IMR-90 (cell line): ENCODE measurements at places on chromosomes 5 and 9. TPM values are rescaled to one million over a fixed set of nuclear protein-coding genes. Genes with fewer than 3 reads are reported as not detected.

The MINAR2 gene
- not detected in 2 replicates for total RNA-seq

The GABRA1 gene
- total RNA-seq, result not detected in 2 replicates

DNA sequence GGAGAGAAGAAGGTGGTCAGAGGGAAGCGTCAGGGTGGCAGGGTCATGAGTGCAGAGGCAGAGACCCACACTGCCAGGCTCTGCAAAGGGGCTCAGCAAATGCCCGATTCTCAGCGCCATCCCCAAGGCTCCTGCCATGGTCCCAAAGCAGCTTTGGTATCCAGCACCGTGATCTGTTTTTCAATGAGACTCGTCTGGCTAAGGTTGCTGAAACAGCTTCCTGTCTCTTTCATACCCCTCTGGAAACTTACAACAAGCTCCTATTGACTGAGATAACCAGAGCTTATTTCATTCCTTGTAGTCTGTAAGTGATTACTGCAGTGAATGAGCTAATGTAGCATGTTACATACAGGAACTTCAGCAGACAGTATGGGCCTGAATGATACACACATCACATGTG, 568.6 kb upstream of the DAP start:
- no peak overlapping the region for H3K4me3 ChIP-seq
- H3K27ac ChIP-seq, result no peak overlapping the region
- no peaks in the 10 kb centered on the region for H3K27me3 ChIP-seq
- DNase-seq, result no peak

- H3K27me3 ChIP-seq, result no peaks in the 10 kb centered on the region; the same call in 1 of the 2 replicates
- H3K36me3 ChIP-seq, result no peaks in the 10 kb centered on the region
- no peak overlapping the region for H3K4me3 ChIP-seq
- no peak overlapping the region for H3K27ac ChIP-seq
- H3K4me1 ChIP-seq, result peaks cover 18% of the 10 kb centered on the region
Measured at GRCh38 chr5:38601133-38601862, 44.9 kb upstream of the LIFR start.

GRCh38 chr5:122419142-122419894, 107.3 kb downstream of the SNCAIP start:
- no peak for DNase-seq
- no peak overlapping the region for H3K27ac ChIP-seq
- H3K4me3 ChIP-seq, result no peak overlapping the region
- H3K27me3 ChIP-seq, result no peaks in the 10 kb centered on the region
- no peaks in the 10 kb centered on the region for H3K36me3 ChIP-seq
- peaks cover 9% of the 10 kb centered on the region for H3K4me1 ChIP-seq

DNA sequence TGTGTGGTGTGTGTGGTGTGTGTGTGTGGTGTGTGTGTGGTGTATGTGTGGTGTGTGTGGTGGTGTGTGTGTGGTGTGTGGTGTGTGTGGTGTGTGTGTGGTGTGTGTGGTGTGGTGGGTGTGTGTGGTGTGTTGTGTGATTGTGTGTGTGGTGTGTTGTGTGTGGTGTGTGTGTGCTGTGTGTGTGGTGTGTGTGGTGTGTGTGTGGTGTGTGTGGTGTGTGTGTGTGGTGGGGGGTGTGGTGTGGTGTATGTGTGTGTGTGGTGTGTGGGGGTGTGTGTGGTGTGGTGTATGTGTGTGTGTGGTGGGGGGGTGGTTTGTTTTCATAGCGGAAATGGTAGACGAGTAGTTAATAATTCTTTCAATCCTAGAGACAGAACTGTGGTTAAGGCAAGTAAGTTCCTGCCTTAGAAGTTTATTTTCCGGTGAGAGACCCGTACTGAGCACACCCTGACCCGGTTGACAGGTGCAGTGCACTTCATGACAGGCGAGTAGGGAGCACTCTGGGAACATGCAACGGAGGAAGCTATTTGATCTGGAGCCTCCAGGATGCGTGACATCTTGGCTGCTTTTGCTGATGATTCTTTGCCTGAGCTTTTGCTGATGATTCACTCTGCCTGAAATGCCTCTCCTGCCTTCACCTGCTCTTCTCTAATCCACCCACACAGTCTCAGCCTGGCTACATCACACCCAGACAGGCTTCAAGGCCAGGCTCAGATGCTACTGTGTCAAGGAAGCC, 21.7 kb upstream of the FAT2 start:
- H3K4me3 ChIP-seq, result no peak overlapping the region
- peaks cover 2% of the 10 kb centered on the region; the same call in 1 of the 2 replicates for H3K27me3 ChIP-seq
- peak; percentile 11 for DNase-seq

GRCh38 chr9:129835128-129835859, at the start of the genes C9orf78 and USP20:
Gene C9orf78, minus strand, starts transcription at chr9:129835275. Its CDS starts 54 bp downstream, at chr9:129835221.
Gene USP20, plus strand, starts transcription at chr9:129835458. Its CDS starts 17,098 bp downstream, at chr9:129852556.
- H3K4me3 ChIP-seq, result peak within 1 kb of the TSS; percentile 94

GRCh38 chr5:177116631-177117373, 16.8 kb upstream of the NSD1 start:
- DNase-seq, result peak; percentile 53
- no peaks in the 10 kb centered on the region; the same call in 1 of the 2 replicates for H3K4me1 ChIP-seq
- no peaks in the 10 kb centered on the region for H3K36me3 ChIP-seq
- H3K4me3 ChIP-seq, result no peak overlapping the region
- no peaks in the 10 kb centered on the region for H3K27me3 ChIP-seq
- H3K27ac ChIP-seq, result no peak overlapping the region

- H3K4me3 ChIP-seq, result no peak overlapping the region
- H3K27me3 ChIP-seq, result peaks cover 26% of the 10 kb centered on the region
- peaks cover 12% of the 10 kb centered on the region for H3K4me1 ChIP-seq
- no peak overlapping the region for H3K27ac ChIP-seq
- no peaks in the 10 kb centered on the region for H3K36me3 ChIP-seq
Measured at GRCh38 chr5:135455876-135456237, 3.7 kb upstream of the TIFAB start.

DNA sequence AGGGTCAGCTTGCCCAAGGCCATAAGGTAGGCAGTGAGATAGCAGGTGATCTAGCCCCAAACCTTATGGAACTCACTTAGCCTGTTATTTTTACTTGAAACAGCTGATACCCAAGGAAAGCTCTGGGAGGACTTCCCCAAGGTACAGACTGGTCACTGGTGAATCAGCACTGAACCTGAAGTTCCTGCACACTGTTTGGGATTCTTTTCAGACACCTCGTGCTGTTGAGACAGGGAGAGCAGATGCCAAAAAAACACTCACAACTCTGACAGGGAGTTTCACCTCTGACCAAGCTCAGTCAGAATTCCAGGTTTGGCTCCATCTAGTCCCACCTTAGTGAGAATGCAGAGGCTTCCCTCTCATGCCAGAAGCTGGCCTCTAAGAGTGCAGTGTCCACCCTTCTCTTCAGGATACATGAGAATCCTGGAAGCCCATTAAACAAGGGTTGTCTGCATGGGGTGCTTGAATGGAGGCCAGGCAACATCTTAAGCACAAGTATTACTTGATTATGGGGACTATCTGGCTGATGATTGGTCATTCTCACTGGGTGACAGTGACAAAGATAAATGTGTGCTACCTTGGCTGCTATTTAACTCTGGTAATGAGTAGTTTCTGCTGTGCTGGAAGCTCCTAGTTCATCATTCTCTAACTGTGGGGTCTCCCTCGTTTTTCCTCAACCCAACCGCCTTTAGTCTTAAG, 122.8 kb upstream of the SLIT3 start:
- no peaks in the 10 kb centered on the region for H3K27me3 ChIP-seq
- no peaks in the 10 kb centered on the region for H3K36me3 ChIP-seq
- no peak overlapping the region for H3K27ac ChIP-seq
- no peak for DNase-seq

DNA sequence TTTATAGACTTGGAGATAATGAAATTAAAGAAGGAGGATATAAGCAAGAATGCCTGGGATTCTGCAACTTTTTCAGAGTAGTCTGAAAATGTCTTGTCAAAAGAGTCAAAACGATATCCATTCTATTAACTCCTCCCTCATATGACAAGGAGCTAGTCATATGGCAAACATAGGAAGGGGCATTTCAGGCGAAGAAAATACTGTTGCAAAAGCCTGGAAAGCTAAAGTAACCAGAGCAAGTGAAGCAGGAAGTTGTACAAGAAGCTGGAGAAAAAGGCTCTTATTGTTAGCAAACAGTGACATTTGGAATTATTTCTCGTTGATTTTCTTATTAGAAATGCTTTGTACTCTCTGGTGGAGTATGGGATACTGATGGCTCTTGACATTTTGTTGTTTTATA, 94.0 kb upstream of the PTPRD start:
- no peaks in the 10 kb centered on the region for H3K4me1 ChIP-seq
- no peak overlapping the region for H3K4me3 ChIP-seq
